ENCODE measurements at places on chromosomes 7 and 10. TPM values are rescaled to one million over a fixed set of nuclear protein-coding genes. Genes with fewer than 3 reads are reported as not detected.

- DNase-seq: no peak
Observed at GRCh38 chr7:21754963-21755362, 190.7 kb downstream of the CDCA7L start.

Gene MOGAT3
- total RNA-seq: not detected

Gene ABCB1
- total RNA-seq: 22.8 TPM

Gene GJD4
- total RNA-seq: not detected

- DNase-seq: no peak
Observed at GRCh38 chr7:20352573-20353306, 22.0 kb downstream of the ITGB8 start.

Gene GTF2IRD2
- total RNA-seq: 27.7 TPM

- DNase-seq: no peak
Observed at GRCh38 chr7:2821161-2821841, 22.8 kb downstream of the GNA12 start.

All from ovary (tissue), 10 donors.